ENCODE measurements at places on chromosomes 3 and 15.

DNA sequence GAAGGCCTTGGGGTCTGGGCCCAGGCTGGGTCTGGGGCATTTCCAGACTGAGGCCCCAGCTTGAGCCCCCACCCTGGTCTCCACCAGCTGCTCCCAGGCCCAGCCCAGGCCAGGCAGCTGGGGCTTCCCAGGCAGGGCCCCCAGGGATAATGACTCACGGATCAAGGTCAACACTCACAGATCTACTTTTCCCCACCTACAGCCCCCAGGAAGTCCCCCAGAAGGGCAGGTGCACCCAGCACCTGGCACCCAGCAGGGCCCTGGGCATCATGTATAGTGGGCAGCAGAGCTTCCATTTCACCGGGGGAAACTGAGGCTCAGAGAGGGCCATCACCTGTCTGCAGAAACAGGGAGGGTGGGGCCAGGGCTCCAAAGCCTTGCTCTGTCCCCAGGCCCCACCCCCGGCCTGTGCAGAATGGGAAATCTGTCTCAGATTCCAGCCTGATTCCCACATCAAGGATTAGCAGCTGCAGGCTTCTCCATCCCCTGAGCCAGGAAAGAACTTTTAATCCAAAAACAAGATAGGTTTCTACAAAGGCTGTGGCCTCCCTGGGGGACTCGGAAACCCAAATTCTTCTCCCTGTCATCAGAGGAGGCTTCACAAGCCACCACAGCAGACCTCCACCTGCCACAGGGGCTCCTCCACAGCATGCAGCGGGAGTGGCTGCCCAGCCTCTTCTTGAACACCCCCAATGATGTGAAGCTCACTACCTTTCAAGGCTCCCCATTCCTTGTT lies 49.8 kb downstream of the IQSEC1 start:
- H3K4me1 ChIP-seq, result peaks cover 33% of the 10 kb centered on the region
- no peaks in the 10 kb centered on the region for H3K27me3 ChIP-seq
- no peak overlapping the region for H3K4me3 ChIP-seq

DNA sequence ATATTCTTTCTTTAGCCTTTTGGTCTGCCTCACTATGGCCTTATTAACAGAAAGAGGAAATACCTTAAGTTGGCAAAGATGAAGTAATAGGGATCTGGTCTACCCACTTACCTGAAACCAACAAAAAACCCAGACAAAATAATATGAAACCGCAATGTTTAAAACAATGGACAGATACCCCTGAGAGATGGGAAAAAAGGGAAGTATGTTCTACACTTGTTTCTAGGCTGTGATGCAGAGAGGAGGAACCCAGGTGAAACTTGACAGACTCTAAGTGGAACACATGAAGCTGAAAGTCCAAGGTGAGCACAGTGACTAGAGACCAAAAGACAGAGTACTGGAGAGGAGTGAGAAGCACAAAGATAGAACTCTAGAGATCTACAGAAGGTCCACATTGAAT lies 78.4 kb downstream of the NR2E3 start:
- no peaks in the 10 kb centered on the region for H3K4me1 ChIP-seq
- DNase-seq, result no peak
- no peaks in the 10 kb centered on the region for H3K27me3 ChIP-seq
- peaks cover 79% of the 10 kb centered on the region for H3K36me3 ChIP-seq
- H3K4me3 ChIP-seq, result no peak overlapping the region
- H3K27ac ChIP-seq, result no peak overlapping the region

DNA sequence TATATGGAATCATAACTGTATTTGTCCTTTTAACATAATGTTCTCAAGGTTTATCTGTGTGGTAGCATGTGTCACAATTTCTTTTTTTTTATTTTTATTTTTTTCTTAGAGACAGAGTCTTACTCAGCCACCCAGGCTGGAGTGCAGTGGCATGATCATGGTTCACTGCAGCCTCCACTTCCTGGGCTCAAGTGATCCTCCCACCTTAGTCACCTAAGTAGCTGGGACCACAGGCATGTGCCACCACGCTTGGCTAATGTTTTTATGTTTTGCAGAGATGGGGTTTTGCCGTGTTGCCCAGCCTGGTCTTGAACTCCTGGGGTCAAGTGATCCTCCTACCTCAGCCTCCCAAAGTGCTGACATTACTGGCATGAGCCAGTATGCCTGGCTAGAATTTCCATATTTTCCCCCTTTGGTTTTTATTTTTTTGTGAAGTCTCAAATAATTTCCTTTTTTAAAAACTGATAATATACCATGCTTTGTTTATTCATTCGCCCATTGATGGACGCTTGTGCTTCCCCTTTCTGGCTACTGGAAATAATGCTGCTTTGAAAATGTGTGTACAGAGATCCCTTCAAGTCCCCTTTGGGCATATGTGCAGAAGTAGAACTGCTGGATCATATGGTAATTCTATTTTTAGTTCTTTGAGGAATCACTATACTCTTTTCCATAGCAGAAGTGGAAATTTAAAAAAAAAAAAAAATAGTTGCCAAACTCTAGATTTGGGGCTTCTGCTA lies 28.4 kb downstream of the TMEM40 start:
- H3K36me3 ChIP-seq, result no peaks in the 10 kb centered on the region
- H3K27ac ChIP-seq, result no peak overlapping the region
- H3K4me1 ChIP-seq, result peaks cover 7% of the 10 kb centered on the region
- DNase-seq, result no peak
- H3K4me3 ChIP-seq, result no peak overlapping the region
- no peaks in the 10 kb centered on the region for H3K27me3 ChIP-seq

DNA sequence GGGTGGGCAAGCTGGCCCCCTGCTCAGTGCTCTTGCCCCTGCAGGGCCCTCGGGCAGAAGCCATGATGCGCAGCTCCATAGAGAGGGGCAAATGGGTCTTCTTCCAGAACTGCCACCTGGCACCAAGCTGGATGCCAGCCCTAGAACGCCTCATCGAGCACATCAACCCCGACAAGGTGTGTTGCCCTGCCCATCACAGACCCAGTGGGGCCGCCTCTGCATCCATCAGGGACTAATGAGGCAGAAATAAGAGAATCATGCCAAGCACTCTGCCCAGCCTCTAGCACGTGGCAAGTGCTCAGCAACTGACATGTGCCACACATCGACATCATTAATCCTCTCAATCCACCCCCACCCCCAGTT lies 49.4 kb downstream of the SEMA3G start:
- no peaks in the 10 kb centered on the region for H3K27me3 ChIP-seq
- peaks cover 3% of the 10 kb centered on the region for H3K36me3 ChIP-seq
- no peak overlapping the region for H3K27ac ChIP-seq
- no peak for DNase-seq
- no peak overlapping the region for H3K4me3 ChIP-seq

- no peak for DNase-seq
- H3K4me3 ChIP-seq, result peak overlapping the region; percentile 38
- H3K4me1 ChIP-seq, result no peaks in the 10 kb centered on the region
- no peaks in the 10 kb centered on the region for H3K27me3 ChIP-seq
Observed at GRCh38 chr3:82509106-82509842, 747.8 kb upstream of the GBE1 start.

DNA sequence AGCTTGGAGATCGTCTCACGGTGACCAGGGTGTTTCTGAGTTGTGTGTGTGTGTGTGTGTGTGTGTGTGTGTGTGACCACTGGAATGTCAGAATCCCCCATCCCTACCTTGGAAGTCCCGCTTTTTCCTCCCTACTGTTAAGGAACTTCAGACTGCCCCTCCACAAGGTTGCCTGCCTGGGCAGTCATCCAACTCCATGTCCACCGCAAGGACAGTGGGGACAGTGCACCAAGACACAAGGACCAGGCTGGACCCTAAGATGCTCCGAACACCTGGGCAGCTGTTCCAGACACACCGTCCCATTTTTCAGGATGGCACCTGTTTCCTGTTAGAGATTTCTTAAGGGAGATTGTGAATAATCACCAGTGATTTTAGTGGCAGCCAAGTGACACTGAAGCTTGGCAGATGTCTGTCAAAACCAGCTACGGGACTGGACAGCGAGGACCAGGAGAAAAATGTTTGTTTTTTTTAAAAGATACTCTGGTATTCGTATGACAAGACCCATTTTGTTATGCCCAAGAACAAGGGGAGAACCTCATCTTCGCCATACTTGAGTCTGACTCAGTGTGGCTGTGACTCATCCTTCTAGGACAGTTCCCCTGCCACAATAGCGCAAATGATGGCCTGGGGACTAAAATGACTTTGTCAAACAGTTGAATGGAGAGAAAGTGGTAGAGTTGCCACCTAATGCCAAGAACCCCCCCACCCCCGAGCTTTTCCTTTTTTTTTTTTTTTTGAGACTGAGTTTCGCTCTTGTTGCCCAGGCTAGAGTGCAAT lies 15.5 kb downstream of the PAQR9 start:
- no peaks in the 10 kb centered on the region for H3K36me3 ChIP-seq
- no peaks in the 10 kb centered on the region for H3K27me3 ChIP-seq
- no peak for DNase-seq
- no peak overlapping the region for H3K27ac ChIP-seq
- H3K4me3 ChIP-seq, result no peak overlapping the region
- H3K4me1 ChIP-seq, result no peaks in the 10 kb centered on the region

GRCh38 chr3:192892981-192893700 lies 24.5 kb downstream of the MB21D2 start:
- H3K27ac ChIP-seq, result peak overlapping the region; percentile 25
- H3K4me1 ChIP-seq, result no peaks in the 10 kb centered on the region
- no peaks in the 10 kb centered on the region for H3K36me3 ChIP-seq
- DNase-seq, result no peak
- no peak overlapping the region for H3K4me3 ChIP-seq

DNA sequence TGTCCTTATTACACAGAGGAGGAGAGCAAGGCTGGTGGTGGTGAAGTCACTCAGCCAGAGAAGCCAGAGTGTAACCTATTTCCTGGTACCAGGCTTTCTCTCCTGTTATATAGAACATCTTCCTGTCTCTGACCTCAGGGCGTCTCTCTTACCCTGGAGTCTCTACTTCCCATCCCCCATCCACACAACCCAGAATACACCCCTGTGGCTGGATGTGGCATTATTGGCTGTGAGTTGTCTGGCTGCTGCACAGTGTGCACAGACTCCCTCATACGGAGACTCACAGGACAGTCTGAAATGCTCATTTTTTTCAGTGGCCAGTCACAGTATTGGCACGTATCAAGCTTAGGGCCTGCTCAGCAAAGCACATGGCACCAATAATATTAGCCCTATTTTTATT lies 8.6 kb downstream of the PODXL2 start:
- H3K27ac ChIP-seq, result no peak overlapping the region
- no peaks in the 10 kb centered on the region for H3K4me1 ChIP-seq
- H3K27me3 ChIP-seq, result peaks cover 11% of the 10 kb centered on the region

- H3K27me3 ChIP-seq, result no peaks in the 10 kb centered on the region
- no peak for DNase-seq
- H3K4me1 ChIP-seq, result no peaks in the 10 kb centered on the region
- H3K4me3 ChIP-seq, result no peak overlapping the region
- H3K36me3 ChIP-seq, result no peaks in the 10 kb centered on the region
Observed at GRCh38 chr3:123789760-123790159, 94.4 kb downstream of the MYLK start.

- H3K4me3 ChIP-seq, result no peak overlapping the region
- no peak overlapping the region for H3K27ac ChIP-seq
- no peaks in the 10 kb centered on the region for H3K27me3 ChIP-seq
- no peaks in the 10 kb centered on the region for H3K36me3 ChIP-seq
Observed at GRCh38 chr3:69665026-69665737, 74.1 kb upstream of the MITF start.

- DNase-seq, result no peak
- no peaks in the 10 kb centered on the region for H3K27me3 ChIP-seq
- no peaks in the 10 kb centered on the region for H3K36me3 ChIP-seq
- H3K4me1 ChIP-seq, result peaks cover 11% of the 10 kb centered on the region
- H3K4me3 ChIP-seq, result no peak overlapping the region
- H3K27ac ChIP-seq, result no peak overlapping the region
Observed at GRCh38 chr15:39438260-39438659, 142.6 kb upstream of the THBS1 start.

DNA sequence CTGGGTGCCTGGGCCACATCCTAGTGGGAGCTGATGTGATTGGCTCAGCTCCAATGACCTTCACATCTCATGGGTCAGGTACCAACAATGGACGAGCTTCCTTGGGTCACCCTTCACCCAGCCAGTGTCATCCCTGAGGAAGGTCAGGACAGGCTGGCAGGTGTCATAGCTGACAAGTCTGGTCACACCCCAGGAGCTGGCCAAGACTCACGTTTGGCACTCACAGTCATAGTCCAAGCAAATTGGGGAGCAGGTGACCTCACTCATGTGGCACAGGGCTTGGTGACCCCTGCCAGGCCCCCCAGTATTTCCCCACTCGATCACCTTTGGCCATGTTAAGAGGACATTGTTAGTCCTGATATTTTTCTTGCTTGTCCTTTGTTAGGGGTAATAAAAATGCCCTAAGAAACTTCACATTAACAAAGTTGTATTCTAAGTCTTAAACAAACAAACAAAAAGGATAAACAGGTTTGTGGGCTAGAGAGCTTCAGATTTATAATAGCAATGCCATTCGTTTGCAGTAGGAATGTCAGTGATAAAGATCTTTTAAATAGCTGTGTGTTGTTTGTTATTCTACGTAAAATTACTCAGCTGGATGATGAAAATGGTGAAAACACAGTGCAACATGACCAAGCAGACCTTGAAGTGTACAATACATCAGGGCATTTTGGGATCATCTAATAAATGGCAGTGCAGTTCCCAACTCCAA lies 79.5 kb upstream of the POMGNT2 start:
- peaks cover 10% of the 10 kb centered on the region for H3K4me1 ChIP-seq
- no peaks in the 10 kb centered on the region for H3K36me3 ChIP-seq
- no peak overlapping the region for H3K27ac ChIP-seq

DNA sequence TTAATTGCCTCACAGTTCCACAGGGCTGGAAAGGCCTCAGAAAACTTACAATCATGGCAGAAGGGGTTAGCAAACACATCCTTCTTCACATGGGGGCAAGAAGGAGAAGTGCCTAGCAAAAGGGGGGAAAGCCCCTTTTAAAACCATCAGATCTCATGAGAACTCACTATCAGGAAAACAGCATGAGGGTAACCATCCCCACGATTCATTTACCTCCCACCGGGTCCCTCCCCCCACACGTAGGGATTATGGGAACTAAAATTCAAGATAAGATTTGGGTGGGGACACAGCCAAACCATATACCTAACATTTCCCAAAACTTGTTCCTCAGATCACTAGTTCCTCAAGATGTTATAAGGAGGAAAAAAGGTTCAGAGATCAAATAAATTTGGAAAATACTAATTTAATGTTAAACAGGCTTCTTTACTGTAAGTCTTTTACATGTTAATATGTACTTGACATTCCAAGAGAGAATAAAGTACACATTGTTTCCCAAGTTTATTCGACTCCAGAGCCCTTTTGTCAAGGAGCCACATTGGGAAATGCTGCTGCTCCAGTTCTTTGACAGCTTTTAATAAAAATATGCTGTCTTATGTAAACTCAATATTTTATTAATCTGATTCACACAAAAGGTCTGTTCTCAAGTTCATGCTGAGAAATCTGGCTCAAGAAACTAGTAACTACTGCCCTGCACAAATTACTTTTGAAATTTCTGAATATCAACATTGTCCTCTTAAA lies 17.8 kb downstream of the HERC1 start:
- no peaks in the 10 kb centered on the region for H3K27me3 ChIP-seq
- no peak for DNase-seq
- H3K36me3 ChIP-seq, result no peaks in the 10 kb centered on the region
- no peak overlapping the region for H3K27ac ChIP-seq
- H3K4me1 ChIP-seq, result no peaks in the 10 kb centered on the region

- no peak overlapping the region for H3K27ac ChIP-seq
- H3K36me3 ChIP-seq, result no peaks in the 10 kb centered on the region
- no peaks in the 10 kb centered on the region for H3K4me1 ChIP-seq
- H3K4me3 ChIP-seq, result no peak overlapping the region
- no peaks in the 10 kb centered on the region for H3K27me3 ChIP-seq
- no peak for DNase-seq
Observed at GRCh38 chr15:63109920-63110319, 11.7 kb upstream of the LACTB start.

GRCh38 chr15:70767667-70768066 lies 4.3 kb upstream of the UACA start:
- no peak for DNase-seq
- no peaks in the 10 kb centered on the region for H3K27me3 ChIP-seq
- H3K4me1 ChIP-seq, result no peaks in the 10 kb centered on the region
- H3K27ac ChIP-seq, result no peak overlapping the region
